ENCODE measurements at places on chromosomes 16 and 17.

DNA sequence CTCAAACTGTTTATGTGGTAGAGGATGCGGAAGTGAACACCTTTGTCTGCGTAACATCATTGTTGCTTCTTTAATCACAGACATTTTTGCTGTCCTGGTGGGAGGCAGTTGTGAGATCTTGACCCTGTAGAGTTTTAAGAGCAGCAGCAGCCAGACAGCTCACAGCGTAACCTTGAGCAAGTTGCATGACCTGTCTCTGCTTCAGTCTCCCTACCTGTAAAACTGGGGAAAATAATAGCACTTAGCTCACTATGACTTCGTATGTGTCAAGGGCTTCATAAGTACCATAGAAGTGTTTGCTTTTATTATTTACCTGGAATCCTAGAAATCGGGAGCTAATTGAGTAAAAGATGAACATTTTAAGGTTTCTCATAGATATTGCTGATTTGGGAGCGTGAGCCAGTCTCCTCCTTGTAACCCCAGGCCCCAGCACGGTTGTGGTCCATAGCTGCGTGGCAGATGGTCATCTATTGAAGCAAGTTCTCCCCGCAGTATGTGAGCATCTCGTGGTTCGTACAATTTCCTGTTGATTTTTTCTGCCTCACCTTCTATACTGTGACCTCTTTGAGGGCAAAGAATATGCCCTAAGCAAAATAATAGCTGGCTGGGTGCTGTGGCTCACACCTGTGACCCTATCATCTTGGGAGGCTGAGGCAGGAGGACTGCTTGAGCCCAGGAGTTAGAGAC is 34.4 kb downstream of the GPRC5B start:
- no peak for DNase-seq

DNA sequence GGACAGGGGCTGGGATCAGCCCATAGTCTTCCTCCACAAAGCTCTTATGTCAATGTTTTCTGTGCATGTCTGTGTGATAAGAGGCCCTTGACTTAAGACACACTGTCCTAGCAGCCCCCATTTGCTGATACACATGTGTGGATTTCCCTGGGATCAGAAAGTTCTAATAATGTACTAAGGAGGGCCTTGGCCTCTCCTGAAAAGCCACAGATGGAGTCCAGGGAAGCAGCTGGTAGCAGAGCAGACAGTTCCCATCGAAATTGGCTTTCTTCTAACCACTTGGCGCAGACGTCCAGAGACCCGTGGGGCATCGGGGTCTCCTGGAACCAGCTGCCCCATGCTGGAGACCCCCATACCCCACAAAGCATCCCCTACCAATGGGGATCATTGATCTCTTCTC is 4.3 kb upstream of the GP2 start:
- DNase-seq = no peak

DNA sequence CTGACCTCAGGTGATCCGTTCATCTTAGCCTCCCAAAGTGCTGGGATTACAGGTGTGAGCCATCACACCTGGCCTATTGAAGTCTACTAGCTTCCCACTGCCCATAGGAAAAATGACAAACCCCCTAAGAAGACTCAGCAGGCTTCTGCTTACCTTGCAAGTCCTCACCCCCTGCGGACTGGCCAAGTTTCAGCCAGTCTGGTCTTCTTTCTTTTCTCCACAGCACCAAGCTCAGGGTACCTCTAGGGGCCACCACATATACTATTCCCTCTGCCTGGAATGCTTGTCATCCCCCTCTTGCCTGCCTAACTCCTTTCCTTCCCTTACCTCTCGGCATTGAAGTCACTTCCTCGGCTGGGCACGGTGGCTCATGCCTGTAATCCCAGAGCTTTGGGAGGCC is 31.2 kb downstream of the ABCC3 start:
- DNase-seq = no peak

- no peak for DNase-seq
These were observed 68.8 kb downstream of the ABR start for GRCh38 chr17:1110862-1111598.

GRCh38 chr17:73824321-73824720 is 180.1 kb upstream of the SDK2 start:
- DNase-seq = no peak
